ENCODE measurements at places on chromosomes 13 and 19.

DNA sequence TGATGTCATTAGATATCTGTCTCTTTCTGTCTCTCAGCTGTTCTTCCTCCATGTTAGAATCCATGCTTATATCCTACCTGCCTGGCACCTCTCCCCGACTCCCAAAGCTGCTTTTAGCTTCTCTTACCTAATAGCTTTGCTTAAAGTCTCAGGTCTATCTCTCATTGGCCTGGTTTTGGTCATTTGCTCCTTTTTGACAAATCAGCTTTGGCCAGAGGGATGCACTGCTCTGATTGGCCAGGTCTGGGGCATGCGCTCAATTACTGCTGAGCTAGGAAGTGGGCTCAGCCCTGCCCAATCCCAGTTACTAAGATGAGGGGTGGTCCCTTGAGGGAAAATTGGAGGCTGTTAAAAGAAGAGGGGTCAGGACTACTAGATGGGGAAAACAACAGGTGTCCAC, 11.5 kb upstream of the CLASRP start:
- no peak for DNase-seq

DNA sequence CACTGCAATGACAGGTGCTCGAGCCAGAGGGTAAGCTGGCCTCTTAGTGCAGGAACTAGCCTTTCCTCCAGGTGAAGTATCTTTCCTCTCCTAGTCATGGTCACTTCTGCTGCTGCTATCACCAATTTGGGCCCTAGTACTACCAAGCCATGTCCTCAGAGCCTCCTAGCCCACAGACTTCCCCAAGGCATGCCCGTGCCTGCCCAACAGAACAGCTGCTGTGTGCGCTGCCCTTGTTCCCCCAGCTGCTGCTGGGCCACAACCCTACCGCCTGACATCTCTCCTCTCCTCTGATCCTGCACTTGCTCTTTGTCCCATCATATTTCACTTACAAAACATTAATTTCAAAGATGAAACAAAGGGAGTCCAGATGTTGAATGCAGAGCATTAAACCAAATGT, 168.5 kb upstream of the FREM2 start:
- DNase-seq, result peak; percentile 5

GRCh38 chr19:11405846-11406643, 13.1 kb downstream of the RGL3 start:
- no peak for DNase-seq

DNA sequence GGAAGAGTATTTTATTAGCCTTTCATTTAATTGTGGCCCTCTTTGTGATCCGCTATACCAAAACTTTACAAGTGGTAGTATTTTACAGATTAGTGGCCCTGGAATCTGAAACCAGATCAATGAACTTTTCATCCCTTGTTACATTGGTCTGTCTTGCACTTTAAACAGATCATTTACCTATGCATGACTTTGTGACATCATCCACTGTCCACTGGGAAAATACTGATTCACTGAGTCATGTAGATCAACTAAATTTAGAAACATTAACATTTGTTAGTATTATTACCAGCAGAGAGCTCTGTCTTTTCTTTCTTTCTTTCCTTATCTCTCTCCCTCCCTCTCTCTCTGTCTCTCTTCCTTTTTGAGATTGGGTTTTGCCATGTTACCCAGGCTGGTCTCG, 17.5 kb downstream of the PCDH8 start:
- DNase-seq, result no peak

DNA sequence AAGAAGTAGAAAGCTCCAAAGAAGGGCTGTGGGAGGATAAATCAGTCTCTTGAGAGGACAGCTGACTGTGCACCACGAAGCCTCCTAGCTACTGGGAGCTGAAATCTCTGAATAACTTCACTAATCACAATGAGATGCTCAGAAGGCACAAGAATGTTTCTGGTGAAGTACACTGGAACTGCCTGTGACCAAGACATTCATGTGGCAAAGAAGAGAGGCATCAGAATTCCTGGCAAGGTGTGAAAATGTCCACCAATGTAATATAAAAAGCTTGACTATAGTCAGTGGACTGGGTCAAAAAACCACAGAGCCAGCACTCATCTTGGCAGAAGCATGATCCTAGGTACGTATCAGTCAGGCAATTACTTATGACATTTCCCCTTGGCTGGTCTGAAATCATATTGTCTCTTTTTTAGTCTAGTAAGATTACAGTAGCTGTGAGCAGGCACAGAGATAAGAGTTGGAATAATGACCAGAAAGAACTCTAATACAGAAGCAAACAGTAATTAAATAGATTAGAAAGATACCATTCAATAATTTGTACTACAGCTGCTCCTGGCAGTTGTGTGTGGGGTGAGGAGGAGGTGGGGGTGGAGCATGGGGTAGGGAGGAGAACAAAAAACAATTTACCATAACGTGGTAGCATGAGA, 434.7 kb downstream of the DIAPH3 start:
- DNase-seq, result no peak
